ENCODE measurements at places on chromosomes 5 and 9.

- DNase-seq: no peak
Observed at GRCh38 chr5:175275097-175275496, 168.9 kb downstream of the DRD1 start.

DNA sequence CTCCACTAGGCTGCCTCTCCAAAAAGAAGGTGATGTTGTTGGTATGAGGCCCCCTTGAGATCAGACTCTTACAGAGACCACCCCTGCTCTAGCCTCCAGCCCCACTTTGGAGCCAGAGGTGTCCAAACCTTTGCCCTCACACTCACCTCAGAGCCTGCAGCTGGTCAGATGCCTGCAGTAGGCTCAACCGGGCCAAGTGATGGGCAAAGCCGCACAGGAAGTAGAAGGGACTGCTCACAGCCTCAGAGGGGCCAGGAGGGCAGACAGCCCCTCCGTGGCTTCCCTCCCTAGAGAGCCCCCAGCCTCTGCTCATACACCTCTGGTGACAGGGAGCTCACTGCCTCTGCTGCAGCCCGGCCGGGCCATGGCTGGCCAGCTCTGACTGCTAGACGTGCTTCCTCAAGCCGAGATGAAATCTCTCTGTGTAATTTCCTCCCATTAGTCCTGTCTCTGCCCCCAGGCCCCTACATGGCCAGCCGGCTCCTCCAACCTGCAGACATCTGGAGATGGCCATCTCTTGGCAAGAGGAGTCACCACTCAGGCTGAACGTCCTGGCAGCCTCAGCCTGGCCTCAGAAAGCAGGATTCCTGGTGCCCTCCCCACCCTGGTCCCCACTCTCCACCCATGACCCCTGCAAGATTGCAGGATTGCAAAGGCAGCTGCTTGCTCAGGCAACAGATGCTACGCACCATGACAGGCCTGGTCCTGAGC is 7.3 kb upstream of the TCF7 start:
- no peak for DNase-seq

DNA sequence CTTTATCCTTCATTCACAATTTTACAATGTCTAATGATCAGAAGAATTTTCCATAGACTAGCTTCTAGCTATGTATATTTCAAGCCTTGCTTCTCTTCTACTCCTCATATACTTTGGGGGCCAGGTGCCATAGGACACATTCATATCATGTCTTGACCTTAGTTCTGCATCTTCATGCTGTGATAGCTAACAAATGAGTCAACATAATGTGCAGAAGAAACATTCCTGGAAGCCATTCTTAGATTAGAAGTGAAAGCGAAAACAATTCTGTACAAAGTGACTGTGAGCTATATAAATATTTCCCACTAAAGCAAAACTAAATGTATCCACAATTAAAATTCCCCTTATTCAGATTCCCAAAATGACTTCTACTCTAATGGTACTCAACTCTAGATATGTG is 320.2 kb upstream of the NREP start:
- DNase-seq: no peak

- no peak for DNase-seq
Observed at GRCh38 chr5:149913436-149914419, 30.9 kb downstream of the PDE6A start.

DNA sequence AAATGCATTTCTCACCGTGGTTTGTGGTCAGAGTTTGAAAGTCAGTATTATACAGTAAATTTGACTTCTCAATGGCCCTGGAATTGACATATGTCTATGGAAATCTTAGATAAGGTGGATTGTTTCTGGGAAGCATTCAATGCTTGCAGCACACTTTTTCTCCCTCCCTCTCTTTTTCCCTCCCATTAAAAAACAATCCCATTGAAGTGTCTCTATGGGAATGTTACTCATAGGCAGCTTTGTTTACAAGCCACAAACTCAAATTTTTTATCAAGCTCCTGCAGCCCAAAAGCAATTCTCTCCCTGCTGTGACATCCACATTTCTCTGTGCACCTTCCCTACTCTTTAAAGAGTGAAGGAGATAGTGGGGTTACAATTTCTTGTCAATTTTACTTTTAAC is 292.1 kb downstream of the ARRDC3 start:
- DNase-seq: no peak

DNA sequence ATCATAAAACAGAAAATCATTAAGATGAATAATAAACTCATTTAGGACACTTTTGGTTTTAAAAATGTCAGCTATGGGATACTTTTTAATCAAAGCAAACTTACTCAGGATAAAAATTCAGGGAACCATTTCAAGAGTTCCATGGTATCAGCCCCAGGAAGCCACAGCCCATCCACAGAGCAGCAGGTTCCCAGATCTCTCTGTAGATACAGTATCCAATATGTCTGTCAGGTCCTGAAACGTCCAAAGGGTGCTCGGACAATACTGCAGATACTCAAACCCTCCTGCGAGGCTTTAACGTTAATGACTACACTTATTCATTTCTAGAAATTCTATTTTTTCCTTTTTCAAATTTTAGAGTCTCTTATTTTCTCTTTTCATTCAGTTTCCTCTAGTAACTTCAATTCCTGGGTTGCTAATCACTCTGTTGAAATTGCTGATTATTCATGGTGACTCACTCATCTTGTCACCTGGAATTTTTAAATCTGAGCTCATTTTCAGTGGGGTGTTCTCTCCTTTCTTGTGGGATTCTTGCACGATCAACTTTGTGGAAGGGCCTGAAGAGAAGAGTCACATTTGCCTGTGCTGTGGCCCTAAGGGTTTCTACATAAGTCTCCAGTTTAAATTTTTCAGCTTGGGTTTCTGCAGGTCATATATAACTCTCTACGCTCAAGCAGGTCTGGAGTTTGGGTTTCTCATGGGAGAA is 435.8 kb downstream of the CTNND2 start:
- no peak for DNase-seq
